DND-41 (cell line): ENCODE measurements at places on chromosomes 11 and 22.

- peak; percentile 72 for DNase-seq
- no peak overlapping the region for H3K4me3 ChIP-seq
- H3K27me3 ChIP-seq, result no peaks in the 10 kb centered on the region
- no peaks in the 10 kb centered on the region for H3K4me1 ChIP-seq
Observed at GRCh38 chr11:73625696-73626318, 20.6 kb upstream of the PLEKHB1 start.

- H3K4me3 ChIP-seq, result no peak overlapping the region
- no peaks in the 10 kb centered on the region for H3K4me1 ChIP-seq
Observed at GRCh38 chr22:48895336-48895735, 932.3 kb downstream of the BRD1 start.

DNA sequence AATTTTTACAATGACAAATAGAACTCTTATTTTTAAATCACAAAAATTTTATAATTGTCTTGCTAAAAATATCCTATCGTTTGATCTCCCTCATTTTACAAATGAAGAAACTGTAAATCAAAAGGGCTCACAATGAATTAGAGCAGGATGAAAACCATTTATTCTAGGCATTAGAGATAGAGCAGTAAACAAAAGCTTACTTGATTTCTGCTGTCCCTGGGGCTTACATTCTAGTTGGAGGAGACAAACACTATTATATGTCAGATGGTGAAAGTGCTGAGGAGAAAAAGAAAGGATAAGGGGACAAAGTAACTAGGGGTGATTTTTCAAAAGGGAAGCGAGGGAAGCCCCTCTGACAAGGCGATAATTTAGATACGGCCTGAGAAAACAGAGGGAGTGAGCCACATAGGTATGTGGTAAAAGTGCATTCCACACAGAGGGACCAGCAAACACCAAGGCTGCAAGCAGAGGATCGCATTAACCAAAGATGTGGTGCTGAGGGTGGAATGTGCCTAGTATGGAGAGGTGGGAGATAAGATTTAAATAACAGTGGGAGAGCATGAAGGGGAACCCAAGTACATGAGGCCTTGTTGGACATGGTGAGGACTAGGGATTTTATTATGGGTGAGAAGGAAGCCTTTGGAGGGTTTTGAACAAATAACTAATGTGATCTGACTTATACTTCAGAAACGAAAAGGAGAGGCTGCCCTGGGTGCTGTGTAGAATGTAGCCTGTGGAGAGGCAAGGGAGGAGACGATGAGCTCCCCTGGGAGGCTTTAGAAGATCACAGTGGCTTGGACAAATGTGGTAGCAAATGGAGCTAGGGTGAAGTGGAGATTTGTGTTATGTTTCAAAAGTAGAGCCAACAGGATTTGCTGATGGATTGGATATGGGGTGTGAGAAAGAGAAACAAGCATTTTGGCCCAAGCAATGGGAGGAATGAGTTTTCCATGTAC lies 62.1 kb downstream of the PDHX start:
- no peaks in the 10 kb centered on the region for H3K4me1 ChIP-seq
- H3K36me3 ChIP-seq, result peaks cover 33% of the 10 kb centered on the region; the same call in 1 of the 2 replicates
- H3K4me3 ChIP-seq, result no peak overlapping the region

DNA sequence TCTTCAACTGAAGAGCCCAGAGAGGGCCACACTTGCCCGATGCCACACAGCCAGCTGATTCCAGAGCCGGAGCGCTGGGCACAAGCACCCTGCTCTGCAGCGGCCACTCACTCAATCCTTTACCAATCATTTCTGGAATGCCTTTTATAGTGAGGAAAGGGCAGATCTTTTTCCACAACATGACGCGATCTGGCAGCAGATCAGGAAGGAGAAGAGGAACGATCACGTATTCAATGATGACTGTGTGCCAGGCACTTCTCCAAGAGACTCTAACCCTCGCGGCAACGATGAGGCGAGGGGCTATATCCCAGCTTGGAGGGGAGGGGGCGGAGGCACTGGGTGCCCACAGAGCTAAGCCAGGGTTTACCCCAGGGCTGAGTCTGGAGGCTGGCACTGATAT lies 56.3 kb upstream of the TCF20 start:
- H3K27ac ChIP-seq, result no peak overlapping the region
- no peaks in the 10 kb centered on the region for H3K36me3 ChIP-seq
- DNase-seq, result no peak
- no peaks in the 10 kb centered on the region for H3K27me3 ChIP-seq

- no peak overlapping the region for H3K27ac ChIP-seq
- H3K27me3 ChIP-seq, result no peaks in the 10 kb centered on the region
- no peak overlapping the region for H3K4me3 ChIP-seq
- H3K4me1 ChIP-seq, result no peaks in the 10 kb centered on the region
Observed at GRCh38 chr22:42562279-42562678, 8.5 kb downstream of the SERHL2 start.

GRCh38 chr11:12343526-12343925 lies 33.8 kb upstream of the PARVA start:
- H3K4me1 ChIP-seq, result no peaks in the 10 kb centered on the region
- H3K27me3 ChIP-seq, result peaks cover 3% of the 10 kb centered on the region
- no peak for DNase-seq
- no peak overlapping the region for H3K27ac ChIP-seq
